ENCODE measurements at places on chromosomes 7 and 10.

- H3K27ac ChIP-seq = peak overlapping the region; percentile 81
- DNase-seq = no peak
- H3K4me3 ChIP-seq = no peak overlapping the region
- no peaks in the 10 kb centered on the region for H3K27me3 ChIP-seq
- no peaks in the 10 kb centered on the region for H3K36me3 ChIP-seq
Measured at GRCh38 chr7:130922206-130923112, 188.5 kb upstream of the KLF14 start.

GRCh38 chr10:105148921-105149320 lies 507.8 kb downstream of the SORCS3 start:
- no peaks in the 10 kb centered on the region for H3K36me3 ChIP-seq
- H3K4me1 ChIP-seq = no peaks in the 10 kb centered on the region
- DNase-seq = no peak
- H3K4me3 ChIP-seq = no peak overlapping the region

DNA sequence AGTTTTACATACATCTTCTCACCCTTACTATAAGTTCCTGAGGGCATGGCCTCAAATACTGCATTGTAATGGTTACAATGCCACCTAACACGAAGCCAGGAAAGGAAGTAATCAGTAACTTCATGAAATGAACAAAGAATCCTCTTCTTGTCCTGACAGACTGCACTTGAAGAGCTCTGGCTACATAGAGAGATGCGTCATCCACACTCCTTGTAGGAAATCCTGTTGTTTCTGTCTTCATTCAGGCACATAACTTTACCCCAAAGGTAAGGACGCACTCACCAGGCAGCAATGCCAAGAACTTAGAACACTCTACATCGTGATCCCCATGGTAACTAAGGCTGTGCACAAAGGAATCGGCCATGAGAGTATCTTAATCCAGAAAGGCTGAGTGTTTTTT lies 80.3 kb upstream of the ARID5B start:
- no peak for DNase-seq
- H3K36me3 ChIP-seq = no peaks in the 10 kb centered on the region
- no peak overlapping the region for H3K27ac ChIP-seq
- no peaks in the 10 kb centered on the region for H3K4me1 ChIP-seq
- H3K27me3 ChIP-seq = no peaks in the 10 kb centered on the region
- no peak overlapping the region for H3K4me3 ChIP-seq

- no peak overlapping the region for H3K4me3 ChIP-seq
- no peaks in the 10 kb centered on the region for H3K27me3 ChIP-seq
- no peaks in the 10 kb centered on the region for H3K4me1 ChIP-seq
Measured at GRCh38 chr10:9625304-9625703, 1392.4 kb upstream of the CELF2 start.

- H3K4me3 ChIP-seq = no peak overlapping the region
- no peak overlapping the region for H3K27ac ChIP-seq
- peaks cover 13% of the 10 kb centered on the region for H3K4me1 ChIP-seq
- H3K27me3 ChIP-seq = no peaks in the 10 kb centered on the region
- no peak for DNase-seq
Measured at GRCh38 chr7:107788216-107788615, 14.8 kb downstream of the SLC26A3 start.
